SK-N-DZ (cell line): ENCODE measurements at places on chromosomes 16 and 17.

DNA sequence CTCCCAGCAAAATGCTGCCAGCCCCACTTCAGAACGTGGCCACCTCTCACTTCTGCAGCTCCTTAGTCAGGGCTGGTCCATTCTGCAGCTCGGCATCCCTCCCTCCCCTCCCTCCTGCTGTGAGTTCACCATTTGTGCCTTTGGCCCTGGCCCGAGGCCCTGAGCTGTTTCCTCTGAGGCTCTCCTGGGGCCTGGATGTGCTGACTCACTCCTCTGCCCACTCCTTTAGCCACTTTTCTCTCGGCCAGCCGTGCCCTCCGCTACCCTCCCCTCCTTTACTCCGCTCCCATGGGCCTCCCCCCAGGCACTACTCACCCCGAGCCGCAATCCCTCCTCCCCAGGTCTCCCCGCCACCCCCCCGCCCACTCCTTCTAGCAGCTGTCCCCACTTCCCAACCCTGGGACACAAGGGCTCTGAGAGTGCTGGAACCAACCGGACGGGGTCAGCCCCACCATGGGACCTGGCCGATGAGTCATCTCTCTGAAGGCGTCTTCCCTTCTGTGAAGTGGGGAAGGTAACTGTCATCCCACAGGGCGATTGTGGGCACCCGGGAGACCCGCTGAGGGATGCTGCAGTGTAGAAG is 11.5 kb downstream of the KCNG4 start:
- DNase-seq = no peak

DNA sequence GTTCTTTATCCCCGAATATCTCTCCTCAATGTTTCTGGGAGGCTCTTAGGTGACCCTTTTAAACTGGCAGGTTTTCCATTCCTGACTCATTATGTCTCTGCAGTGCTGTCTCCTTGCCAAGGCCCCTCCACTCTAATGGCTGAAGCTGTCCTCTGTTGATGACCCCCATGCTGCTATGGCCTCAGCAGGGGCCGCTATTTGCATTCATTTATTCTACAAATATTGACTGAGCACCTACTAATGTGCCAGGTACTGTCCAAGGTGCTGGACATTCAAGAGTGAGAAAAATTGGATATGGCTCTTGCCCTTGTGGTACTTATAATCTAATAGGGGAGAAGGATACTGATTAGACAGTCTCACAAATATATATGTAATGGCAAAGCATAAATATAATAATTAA is 55.4 kb downstream of the GP2 start:
- DNase-seq = no peak

DNA sequence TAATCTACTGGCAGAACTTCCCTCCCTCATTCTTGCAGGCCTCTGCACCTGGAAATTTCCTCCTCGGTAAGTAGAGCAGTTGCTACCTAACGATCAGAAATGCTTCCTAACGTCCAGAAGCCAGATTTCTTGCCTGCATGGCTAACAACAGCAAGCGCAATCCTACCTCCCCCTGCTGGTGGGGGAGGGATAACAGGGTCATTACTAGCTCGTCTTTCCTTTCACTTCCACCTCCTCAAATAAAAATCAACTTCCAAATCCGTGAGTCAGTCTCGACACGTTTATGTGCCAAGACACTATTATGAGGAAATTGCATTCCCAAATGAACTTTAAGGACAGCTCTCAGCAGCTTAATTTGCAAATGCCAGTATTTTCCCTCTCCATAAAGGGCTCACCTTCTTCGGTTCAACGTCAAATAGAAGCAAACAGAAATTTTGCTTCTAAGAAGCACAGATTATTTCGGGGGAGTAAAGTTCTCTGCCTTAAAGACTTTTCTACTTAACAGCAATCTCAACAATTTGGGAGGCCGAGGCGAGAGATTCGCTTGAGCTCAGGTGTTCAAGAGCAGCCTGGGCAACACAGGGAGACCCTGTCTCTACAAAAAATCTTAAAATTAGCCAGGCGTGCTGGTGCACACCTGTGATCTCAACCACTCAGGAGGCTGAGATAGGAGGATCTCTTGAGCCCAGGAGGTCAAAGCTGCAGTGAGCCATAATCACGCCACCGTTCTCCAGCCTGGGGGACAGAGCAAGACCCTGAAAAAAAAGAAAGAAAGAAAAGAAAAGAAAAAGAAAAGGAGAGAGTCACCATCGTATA is 188.6 kb upstream of the PSMD7 start:
- DNase-seq = peak; percentile 62

- DNase-seq = no peak
Observed at GRCh38 chr17:10558049-10558448, 8.6 kb upstream of the MYH2 start.

DNA sequence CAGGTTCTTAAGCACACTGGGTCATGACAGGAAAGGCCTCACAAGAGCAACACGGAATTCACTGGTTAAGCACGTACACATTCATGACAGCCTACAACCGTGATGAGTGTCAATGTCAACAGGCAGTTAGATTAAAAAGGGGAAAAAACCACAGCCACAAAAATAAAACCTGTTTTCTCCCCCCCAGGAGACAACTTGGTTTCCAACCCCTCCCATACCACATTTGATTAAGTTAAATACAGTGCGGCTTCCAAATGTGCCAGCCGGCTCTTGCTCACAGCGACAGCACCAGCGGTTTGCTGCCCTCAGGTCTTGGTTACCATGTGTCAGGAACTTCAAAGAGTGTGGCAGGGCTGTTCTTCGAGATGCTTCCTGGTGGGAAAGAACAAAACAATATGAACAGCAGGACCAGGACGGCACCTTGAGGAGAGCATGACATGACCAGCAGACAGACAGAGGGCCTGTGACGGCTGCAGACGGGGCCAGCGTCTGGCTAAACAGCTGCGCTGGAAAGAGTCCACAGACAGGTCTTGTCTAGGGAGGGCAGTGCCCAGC is 193.6 kb downstream of the PARN start:
- DNase-seq = no peak

GRCh38 chr17:82789051-82789592 is 37.3 kb downstream of the TBCD start:
- no peak for DNase-seq
